Natural killer cell (primary cell): ENCODE measurements at places on chromosomes 7 and 10. TPM values are rescaled to one million over a fixed set of nuclear protein-coding genes. Genes with fewer than 3 reads are reported as not detected.

NFE2L3 gene
- 1.00 TPM for total RNA-seq

DNA sequence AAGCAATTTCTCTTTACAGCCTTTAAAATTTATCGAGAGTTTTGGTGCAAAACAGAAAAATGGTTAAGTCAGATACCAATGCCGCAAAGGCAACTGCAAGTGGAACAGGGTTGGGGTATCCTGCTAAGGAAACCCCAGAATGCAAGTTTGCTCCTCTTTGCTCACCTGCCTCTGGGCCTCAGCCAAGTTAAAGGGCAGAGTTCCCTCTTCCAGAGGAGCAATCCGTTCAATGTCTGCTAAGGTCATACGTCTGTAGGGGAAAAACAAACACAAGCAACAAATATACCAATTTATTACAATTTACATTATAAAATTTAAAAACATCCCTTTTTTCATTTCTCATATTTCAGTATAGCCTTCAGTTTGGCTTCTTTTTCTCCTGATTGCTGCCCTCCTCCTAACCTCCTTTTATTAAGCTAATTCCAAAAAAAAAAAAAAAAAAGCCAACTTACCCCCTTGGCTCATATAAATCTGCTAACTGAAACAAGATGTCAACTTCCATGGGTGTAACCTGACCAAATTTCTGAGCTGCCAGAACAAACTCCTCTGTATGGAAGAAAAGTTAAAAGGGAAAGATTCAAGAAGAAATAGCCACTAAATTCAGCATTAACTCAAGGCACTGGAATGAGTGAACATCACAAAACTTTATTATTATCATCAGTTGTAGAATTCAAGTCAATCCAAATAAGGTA is 132.6 kb downstream of the SLC25A13 start:
- H3K27ac ChIP-seq: no peak overlapping the region
- no peak overlapping the region for H3K4me3 ChIP-seq
- peaks cover 21% of the 10 kb centered on the region for H3K36me3 ChIP-seq
- no peaks in the 10 kb centered on the region for H3K27me3 ChIP-seq
- H3K4me1 ChIP-seq: no peaks in the 10 kb centered on the region

GRCh38 chr10:80871083-80871482 is 333.4 kb downstream of the SH2D4B start:
- no peak for DNase-seq
- H3K4me1 ChIP-seq: no peaks in the 10 kb centered on the region
- H3K4me3 ChIP-seq: no peak overlapping the region
- no peaks in the 10 kb centered on the region for H3K27me3 ChIP-seq
- no peak overlapping the region for H3K27ac ChIP-seq

DNA sequence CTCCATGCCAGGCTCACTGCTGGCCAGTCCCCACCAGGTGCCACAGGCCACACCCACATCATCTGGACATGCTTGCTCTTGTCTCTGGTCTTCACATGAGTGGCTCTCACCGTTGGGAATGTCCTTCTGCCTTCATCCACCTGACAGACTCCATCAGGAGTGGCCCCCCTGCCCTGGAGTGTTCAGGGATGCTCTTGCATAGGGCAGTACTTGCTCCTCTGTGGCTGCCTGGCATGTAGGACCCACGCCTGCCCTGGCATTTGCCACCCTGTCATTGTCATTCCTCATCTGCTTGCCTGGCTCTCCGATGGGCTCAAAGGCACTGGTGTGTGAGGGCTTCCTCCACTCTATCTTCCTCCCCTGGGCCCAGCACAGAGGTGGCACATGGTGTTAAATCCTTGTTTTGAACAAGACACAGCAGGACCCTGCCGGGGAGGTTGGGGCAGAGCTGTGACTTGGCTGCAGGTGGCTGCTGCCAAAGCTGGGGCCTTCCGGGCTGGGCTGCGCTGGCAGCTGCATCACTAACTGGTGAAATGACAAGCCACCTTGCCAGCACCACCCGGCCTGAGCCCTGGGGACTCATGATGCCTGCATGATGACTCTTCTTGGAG is 1.8 kb downstream of the SH2D4B start:
- H3K27me3 ChIP-seq: no peaks in the 10 kb centered on the region
- no peak overlapping the region for H3K27ac ChIP-seq
- no peak for DNase-seq
- H3K4me1 ChIP-seq: peaks cover 18% of the 10 kb centered on the region

GRCh38 chr7:133079296-133079695 is 2.6 kb downstream of the CHCHD3 start:
- H3K4me1 ChIP-seq: peaks cover 8% of the 10 kb centered on the region
- DNase-seq: no peak
- no peak overlapping the region for H3K27ac ChIP-seq
- no peak overlapping the region for H3K4me3 ChIP-seq
- H3K27me3 ChIP-seq: no peaks in the 10 kb centered on the region
- H3K36me3 ChIP-seq: no peaks in the 10 kb centered on the region

DNA sequence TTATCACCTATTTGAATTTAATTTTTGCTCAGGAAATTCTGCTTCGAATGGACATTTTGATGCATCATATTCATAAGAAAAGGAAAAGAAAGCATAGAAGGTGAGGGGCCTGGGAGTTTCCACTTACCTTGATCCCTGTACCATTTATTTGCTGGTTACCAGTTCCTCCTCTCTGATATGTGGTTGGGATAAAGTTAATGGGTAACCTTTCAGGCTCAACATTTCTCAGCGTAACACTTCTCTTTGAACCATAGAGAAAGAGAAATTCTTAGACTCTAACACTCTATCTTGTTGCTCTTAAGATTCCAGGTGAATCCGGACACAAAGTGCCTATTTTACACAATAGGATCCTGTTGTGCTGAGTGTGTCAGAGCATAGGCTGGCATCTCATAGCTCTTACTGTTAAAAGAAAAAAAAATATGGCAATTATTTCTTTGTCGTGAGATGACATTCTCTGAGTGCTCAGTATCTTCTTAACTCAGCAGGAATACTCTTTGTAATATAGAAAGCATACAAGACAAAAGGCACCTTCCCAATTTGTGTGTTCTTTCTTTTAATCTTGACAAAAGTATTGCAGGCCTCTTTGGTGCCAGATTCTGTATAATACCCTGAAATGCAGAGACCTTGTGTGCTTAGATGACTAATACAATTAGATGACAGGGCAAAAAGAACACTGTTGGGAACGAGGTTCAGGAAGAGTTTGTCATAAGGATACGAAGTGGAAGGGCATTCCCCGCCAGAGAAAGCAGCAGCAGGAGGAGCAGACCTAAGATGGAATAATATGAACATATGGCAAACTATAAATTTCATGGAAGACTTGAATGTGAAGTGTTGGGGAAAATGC is 689.6 kb downstream of the NRG3 start:
- no peak overlapping the region for H3K27ac ChIP-seq
- no peak overlapping the region for H3K4me3 ChIP-seq
- H3K4me1 ChIP-seq: no peaks in the 10 kb centered on the region
- H3K27me3 ChIP-seq: no peaks in the 10 kb centered on the region
- no peak for DNase-seq

DNA sequence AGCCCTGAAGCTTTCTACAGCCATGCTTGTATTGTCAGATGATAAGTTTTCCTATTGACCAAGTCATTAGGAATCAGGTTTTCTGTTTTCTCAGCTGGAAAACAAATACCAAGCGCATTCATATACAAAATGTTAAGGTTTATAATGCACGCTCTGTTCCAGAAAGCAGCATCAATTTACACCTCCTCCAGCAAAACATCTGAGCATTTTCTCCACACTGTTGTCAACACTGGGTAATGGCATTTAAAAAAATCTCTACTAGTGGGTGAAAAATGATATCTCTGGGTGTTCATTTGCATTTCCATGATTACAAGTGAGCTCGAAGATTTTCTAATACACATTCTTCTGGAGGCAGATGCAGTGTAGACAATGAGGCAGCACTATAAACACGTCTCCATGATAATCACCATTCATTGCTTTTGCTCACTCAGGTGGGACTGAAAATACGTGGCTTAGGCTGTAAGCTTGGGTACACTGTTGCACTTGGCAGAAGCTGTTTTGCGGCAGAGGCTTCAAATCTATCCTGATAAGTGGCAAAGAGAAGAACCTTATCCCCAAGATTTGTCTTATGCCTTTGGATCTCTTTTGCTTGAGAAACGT is 114.8 kb upstream of the PLPP4 start:
- DNase-seq: no peak
- no peak overlapping the region for H3K27ac ChIP-seq
- H3K27me3 ChIP-seq: no peaks in the 10 kb centered on the region
- no peak overlapping the region for H3K4me3 ChIP-seq
- H3K36me3 ChIP-seq: no peaks in the 10 kb centered on the region

DNA sequence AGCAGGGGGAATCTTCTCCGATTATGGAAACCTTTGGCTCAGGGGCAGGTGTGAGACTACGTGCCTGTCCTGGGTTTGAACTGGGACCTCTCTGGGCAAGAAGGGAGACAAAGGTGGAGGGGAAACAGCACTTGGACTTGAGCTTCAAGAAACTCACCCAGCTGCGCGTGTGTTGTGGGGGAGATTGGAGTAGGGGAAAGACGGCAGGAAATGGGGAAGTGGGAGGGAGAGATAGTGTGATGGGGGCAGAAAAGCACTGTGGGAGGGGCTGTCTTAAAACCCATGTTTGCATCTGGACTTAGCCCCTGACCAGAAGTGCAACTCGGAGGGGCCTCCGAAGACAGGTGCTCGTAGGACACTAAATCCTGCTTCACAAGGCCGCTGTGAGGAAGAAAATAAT is 107.0 kb downstream of the HIP1 start:
- no peak overlapping the region for H3K4me3 ChIP-seq
- H3K36me3 ChIP-seq: no peaks in the 10 kb centered on the region
- H3K27ac ChIP-seq: no peak overlapping the region
- H3K4me1 ChIP-seq: peaks cover 4% of the 10 kb centered on the region
